ENCODE measurements at places on chromosomes 2 and 18.
A peak's percentile ranks its signal among the peaks of the same experiment; 100 is the strongest.

DNA sequence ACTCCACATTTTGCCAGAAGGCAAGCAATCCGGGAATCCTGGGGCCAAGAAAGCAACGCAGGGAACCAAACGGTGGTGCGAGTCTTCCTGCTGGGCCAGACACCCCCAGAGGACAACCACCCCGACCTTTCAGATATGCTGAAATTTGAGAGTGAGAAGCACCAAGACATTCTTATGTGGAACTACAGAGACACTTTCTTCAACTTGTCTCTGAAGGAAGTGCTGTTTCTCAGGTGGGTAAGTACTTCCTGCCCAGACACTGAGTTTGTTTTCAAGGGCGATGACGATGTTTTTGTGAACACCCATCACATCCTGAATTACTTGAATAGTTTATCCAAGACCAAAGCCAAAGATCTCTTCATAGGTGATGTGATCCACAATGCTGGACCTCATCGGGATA is 26.8 kb downstream of the B3GNT2 start:
- no peak for DNase-seq

DNA sequence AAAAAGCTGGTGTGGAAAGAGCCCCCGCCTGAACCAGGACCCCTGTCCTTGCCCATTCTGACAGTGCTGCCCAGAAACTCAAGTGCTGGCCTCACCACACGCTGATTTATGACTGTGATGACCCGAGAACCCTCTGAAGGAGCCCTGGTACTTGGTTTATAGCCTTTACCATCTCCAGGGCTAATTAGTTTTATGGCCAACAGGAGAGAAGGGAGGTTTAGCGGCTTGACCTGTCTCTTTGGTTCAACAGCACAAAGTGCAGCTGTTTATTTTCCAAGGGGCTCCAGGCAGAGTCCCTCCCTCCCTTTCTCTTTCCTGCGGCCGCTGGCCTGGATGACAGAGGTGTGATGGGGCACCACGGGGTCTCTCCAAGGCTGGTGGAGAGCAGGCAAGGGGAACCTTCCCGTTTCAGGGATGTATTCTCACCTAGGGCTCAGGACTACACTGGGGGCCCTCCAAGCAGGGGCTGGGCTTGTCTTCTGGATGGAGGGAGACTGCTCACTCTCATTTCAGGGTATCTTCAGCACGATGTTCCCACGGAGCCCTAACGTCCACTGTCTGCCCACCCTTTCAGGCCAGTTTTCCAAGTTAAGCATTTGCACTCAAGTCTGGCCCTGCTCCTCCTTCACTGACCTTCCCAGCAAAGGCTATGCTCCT is 174.2 kb upstream of the GLI2 start:
- DNase-seq, result no peak

DNA sequence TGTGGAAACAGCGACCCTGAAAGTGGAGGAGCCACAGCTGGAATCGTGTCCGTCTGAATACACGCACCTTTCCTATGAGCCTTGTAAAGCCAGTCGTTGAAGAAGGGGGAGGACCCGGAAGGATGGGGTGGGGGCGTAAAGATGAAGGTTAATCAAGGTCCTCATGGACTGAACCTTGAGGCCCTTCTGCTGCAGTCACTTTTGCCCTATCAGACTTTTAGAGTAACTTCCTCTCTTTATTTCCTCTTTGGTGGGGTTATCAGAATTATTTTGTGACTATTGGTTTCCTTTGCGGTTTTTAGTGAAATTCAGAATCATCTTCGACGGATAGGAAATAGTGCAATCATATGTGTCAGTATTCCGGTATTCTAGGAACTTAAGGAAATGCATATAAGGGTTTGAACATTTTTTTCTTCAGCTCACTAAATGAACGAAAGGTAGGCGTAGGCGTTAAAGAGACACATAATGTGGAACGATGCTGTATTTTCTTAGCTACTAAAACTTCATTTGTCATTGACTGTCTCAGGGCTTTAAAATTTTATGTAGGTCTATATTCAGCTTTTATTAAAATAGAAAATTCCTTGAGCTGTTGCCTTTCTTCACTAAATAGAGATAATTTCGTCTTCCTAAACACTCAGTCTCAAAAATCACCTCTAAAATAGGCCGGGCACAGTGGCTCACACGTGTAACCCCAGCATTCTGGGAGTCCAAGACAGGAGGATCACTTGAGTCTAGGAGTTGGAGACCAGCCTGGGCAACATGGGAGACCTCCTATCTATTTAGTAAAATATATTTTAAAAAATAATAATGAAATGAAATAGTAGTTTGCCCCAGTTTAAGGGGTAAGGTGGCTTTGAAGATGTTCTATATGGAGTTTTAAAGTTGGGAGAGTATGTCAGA is 1.4 kb upstream of the YES1 start:
- DNase-seq, result no peak

GRCh38 chr2:32941944-32942690 is 4.6 kb upstream of the LTBP1 start:
- DNase-seq, result no peak

- peak; percentile 21 for DNase-seq
These were observed 56.0 kb downstream of the TEX44 start for GRCh38 chr2:231648579-231649174.

- DNase-seq, result no peak
These were observed 58.1 kb downstream of the ST3GAL5 start for GRCh38 chr2:85830645-85831044.

Data from NCI-H1105 treated with DMSO at 0.1 percent for 48 hours (cell line).